CD4-positive, CD25-positive, alpha-beta regulatory T cell (primary cell): ENCODE measurements at places on chromosomes 5 and 9.

GRCh38 chr9:13175732-13176131, 103.8 kb downstream of the MPDZ start:
- H3K4me1 ChIP-seq, result no peaks in the 10 kb centered on the region
- H3K27me3 ChIP-seq, result no peaks in the 10 kb centered on the region
- H3K36me3 ChIP-seq, result no peaks in the 10 kb centered on the region
- no peak overlapping the region for H3K27ac ChIP-seq
- no peak for DNase-seq

GRCh38 chr9:130110166-130110565, 56.5 kb downstream of the GPR107 start:
- no peak overlapping the region for H3K4me3 ChIP-seq
- no peak for DNase-seq
- H3K36me3 ChIP-seq, result peaks cover 37% of the 10 kb centered on the region
- H3K27me3 ChIP-seq, result no peaks in the 10 kb centered on the region

- no peaks in the 10 kb centered on the region for H3K4me1 ChIP-seq
- no peaks in the 10 kb centered on the region for H3K27me3 ChIP-seq
- no peaks in the 10 kb centered on the region for H3K36me3 ChIP-seq
- no peak overlapping the region for H3K4me3 ChIP-seq
- no peak for DNase-seq
These were observed 632.6 kb upstream of the EDIL3 start for GRCh38 chr5:85017261-85017660.

DNA sequence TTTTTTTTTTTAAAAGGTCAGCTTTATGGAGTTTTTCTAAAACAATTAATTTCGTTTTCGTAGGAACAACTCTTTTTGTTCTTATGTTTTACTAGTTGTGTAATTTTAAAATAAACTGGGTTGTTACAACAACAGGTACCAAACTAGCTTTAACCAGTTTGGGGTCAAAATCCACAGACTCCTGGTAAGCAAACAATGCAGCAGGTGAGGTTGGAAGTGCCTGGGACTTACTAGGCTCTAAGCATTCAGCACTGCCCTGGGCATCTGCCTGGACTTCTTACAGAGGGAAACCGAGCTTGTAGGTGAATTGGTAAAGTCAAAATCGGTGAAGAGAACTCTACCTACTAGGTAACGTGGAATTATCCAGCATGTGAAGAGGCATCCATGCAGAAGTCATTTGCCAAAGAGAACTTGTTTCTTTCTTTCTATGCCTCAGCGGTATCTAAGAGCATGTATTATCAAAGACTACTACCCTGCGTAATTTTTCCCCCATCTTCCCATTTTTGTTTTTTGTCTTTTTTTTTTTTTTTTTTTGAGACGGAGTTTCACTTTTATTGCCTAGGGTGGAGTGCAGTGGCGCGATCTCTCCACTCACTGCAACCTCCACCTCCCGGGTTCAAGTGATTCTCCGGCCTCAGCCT, 145.4 kb downstream of the KCTD16 start:
- H3K36me3 ChIP-seq, result no peaks in the 10 kb centered on the region
- no peak for DNase-seq
- H3K27ac ChIP-seq, result no peak overlapping the region
- H3K27me3 ChIP-seq, result no peaks in the 10 kb centered on the region
- H3K4me1 ChIP-seq, result no peaks in the 10 kb centered on the region

DNA sequence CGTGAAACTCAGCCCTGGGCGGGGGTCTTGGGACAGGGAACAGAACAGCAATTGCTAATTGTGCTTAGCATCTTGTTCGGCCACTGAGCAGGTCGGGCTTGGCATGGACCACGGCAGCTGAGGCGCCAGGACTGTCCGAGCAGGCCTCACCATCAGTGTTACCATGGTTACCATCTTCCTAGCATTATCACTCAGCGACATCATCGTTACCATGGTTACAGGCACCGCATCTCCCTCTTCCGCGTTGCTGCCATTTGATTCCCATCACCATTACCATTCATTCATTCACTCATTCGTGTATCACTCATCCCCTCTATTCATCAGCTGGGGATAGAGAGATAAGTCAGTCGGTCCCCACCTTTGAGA, 81.0 kb upstream of the ZBTB43 start:
- H3K27ac ChIP-seq, result peak overlapping the region; percentile 94
- H3K27me3 ChIP-seq, result no peaks in the 10 kb centered on the region
- no peaks in the 10 kb centered on the region for H3K36me3 ChIP-seq
- no peak overlapping the region for H3K4me3 ChIP-seq
- peaks cover 44% of the 10 kb centered on the region for H3K4me1 ChIP-seq

GRCh38 chr9:28547527-28547926, 974.2 kb upstream of the C9orf72 start:
- H3K27me3 ChIP-seq, result no peaks in the 10 kb centered on the region
- no peaks in the 10 kb centered on the region for H3K4me1 ChIP-seq
- no peaks in the 10 kb centered on the region for H3K36me3 ChIP-seq
- H3K27ac ChIP-seq, result no peak overlapping the region

GRCh38 chr9:23747088-23748075, 78.7 kb downstream of the ELAVL2 start:
- no peaks in the 10 kb centered on the region for H3K27me3 ChIP-seq
- no peak overlapping the region for H3K4me3 ChIP-seq
- DNase-seq, result no peak

DNA sequence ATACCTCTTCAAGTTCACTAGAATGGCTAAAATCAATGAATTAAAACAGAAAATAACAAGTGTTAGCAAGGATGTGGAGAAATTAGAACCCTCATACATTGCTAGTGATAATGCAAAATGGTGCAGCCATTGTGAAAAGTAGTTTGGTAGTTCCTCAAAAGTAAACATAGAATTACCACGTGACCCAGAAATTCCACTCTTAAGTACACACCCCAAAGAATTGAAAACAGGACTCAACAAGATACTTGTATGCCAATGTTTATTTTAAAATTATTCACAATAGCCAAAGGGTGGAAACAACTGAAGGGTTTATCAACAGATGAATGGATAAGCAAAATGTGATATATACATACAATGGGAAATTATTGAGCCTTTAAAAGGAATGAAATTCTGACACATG, 70.3 kb downstream of the BARX1 start:
- H3K4me3 ChIP-seq, result no peak overlapping the region
- H3K27ac ChIP-seq, result no peak overlapping the region
- no peaks in the 10 kb centered on the region for H3K36me3 ChIP-seq

DNA sequence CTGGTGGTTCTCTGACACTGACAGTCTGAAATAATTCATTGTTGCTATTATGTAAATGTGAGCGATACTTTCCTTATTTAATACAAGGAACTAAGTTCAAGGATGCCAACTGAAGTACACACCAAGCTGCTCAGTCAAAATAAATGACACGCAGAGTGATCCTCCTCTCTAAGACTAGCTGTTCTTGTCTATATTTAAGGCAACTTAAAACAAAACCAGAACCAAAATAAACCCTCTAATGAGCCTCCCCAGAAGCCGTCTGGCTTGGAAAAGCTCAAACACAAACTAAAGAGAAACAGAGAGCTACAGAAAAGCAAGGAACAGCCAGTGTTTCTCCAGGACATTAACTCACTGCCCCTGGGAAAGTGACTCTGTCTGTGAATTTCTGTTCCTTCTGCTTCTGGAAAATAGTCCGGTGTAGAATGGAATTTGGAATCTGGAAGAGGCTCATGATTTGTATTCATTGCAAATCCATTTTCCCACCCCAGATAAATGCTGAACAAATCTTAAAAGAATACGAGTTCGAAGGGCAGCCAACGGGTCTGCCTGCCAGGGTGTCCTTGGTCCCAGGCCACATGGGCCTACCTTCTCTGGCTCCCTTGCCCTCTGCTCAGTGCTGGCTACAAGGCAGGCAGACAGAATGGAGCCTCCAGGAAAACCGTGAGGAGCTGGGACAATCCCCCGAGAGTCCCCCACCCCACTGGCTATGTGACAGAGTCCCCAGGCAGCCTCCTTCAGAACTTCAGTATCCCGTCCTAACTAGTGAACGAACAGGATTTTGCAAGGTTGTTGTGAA, 14.8 kb downstream of the GGTA1 start:
- no peaks in the 10 kb centered on the region for H3K36me3 ChIP-seq
- H3K4me1 ChIP-seq, result no peaks in the 10 kb centered on the region
- no peaks in the 10 kb centered on the region for H3K27me3 ChIP-seq
- no peak overlapping the region for H3K4me3 ChIP-seq
- no peak overlapping the region for H3K27ac ChIP-seq
- no peak for DNase-seq

DNA sequence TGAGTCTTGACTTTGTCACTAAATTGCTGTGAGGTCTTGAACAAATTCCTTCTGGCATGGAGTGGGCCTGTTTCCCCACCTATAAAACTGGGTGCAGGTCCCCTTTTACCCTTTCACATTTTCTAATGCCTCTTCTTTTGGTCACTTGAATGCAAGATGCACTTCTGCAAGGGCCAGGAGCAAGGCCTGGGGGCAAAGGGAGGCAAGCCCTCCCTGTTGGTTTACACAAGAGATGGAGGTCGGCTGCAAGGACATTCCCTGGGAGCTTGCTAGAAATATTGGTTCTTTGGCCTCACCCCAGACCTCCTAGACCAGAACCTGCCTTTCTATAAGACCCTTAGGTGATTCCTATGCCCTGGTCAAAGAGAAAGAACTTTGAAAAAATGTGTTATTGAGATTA, 5.8 kb downstream of the FOXE1 start:
- H3K27me3 ChIP-seq, result peaks cover 34% of the 10 kb centered on the region
- no peak overlapping the region for H3K4me3 ChIP-seq
- no peak for DNase-seq
- no peaks in the 10 kb centered on the region for H3K36me3 ChIP-seq
- H3K27ac ChIP-seq, result no peak overlapping the region
- peaks cover 16% of the 10 kb centered on the region for H3K4me1 ChIP-seq

DNA sequence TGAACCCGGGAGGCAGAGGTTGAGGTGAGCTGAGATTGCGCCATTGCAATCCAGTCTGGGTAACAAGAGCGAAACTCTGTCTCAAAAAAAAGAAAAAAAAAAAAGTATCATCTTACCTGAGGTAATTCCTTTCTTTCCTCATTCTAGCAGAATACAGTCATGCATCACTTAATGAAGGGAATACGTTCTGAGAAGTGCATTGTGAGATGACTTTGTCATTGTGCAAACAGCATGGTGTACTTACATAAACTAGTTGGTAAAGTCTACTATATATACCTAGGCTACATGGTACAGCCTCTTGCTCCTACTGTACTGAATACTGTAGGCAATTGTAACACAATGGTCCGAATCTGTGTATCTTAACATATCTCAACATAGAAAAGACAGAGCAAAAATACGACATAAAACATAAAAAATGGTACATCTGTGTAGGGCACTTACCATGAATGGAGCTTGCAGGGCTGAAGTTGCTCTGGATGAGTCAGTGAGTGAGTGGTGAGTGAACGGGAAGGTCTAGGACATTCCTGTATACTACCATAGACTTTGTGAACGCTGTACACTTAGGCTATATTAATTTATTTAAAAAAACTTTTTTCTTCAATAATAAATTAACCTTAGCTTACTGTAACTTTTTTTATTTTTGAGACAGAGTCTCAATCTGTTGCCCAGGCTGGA, 100.4 kb downstream of the GLDC start:
- H3K4me3 ChIP-seq, result no peak overlapping the region
- DNase-seq, result no peak
- no peaks in the 10 kb centered on the region for H3K36me3 ChIP-seq
- H3K27ac ChIP-seq, result no peak overlapping the region

DNA sequence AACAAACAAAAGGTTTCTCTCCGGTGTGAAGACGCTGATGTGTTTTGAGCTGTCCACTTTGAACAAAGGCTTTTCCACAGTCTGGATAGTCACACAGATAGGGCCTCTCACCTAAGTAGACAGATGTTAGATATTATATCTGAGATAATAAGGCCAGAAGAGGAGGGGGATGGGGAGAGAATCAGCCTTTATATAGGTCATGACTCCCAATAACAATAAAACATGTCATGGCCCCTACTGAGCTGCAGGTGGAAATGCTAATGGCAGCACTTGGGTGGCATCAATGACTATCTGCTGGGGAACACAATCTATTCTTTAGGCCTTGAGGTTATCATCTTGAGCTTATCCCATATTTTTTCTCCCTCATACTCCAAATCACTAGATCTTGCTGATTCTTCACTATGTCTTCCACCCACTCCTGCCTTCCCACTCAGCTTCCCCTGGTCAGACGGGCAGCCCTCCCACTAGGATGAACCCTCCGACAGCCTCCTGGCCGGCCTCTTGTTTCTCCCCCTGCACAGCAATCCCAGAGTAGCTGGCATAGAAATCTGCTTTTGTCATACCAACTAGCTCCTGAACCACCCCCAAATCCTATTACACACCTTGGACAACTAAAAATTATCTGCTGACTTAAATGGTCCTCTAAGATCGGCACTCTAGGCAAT, 11.5 kb upstream of the SLC35D2 start:
- no peak overlapping the region for H3K27ac ChIP-seq
- peaks cover 3% of the 10 kb centered on the region for H3K36me3 ChIP-seq
- peaks cover 27% of the 10 kb centered on the region for H3K4me1 ChIP-seq
- DNase-seq, result no peak

GRCh38 chr9:14312719-14313377, 1.1 kb downstream of the NFIB start:
- no peak overlapping the region for H3K4me3 ChIP-seq
- H3K27me3 ChIP-seq, result peaks cover 30% of the 10 kb centered on the region
- peaks cover 24% of the 10 kb centered on the region for H3K4me1 ChIP-seq
- DNase-seq, result no peak
- H3K27ac ChIP-seq, result no peak overlapping the region
- H3K36me3 ChIP-seq, result no peaks in the 10 kb centered on the region

GRCh38 chr5:150044329-150044681, 42.0 kb downstream of the CSF1R start:
- H3K36me3 ChIP-seq, result peaks cover 91% of the 10 kb centered on the region
- H3K27ac ChIP-seq, result no peak overlapping the region
- no peaks in the 10 kb centered on the region for H3K27me3 ChIP-seq
- peaks cover 3% of the 10 kb centered on the region for H3K4me1 ChIP-seq
- DNase-seq, result no peak
- no peak overlapping the region for H3K4me3 ChIP-seq

- no peak overlapping the region for H3K27ac ChIP-seq
- H3K4me3 ChIP-seq, result no peak overlapping the region
- no peaks in the 10 kb centered on the region for H3K36me3 ChIP-seq
- H3K27me3 ChIP-seq, result no peaks in the 10 kb centered on the region
- no peaks in the 10 kb centered on the region for H3K4me1 ChIP-seq
These were observed 219.9 kb upstream of the BRINP1 start for GRCh38 chr9:119588874-119589744.

GRCh38 chr9:28234133-28234893, 661.0 kb upstream of the C9orf72 start:
- H3K4me3 ChIP-seq, result no peak overlapping the region
- no peak overlapping the region for H3K27ac ChIP-seq
- no peaks in the 10 kb centered on the region for H3K27me3 ChIP-seq
- H3K4me1 ChIP-seq, result no peaks in the 10 kb centered on the region
- no peak for DNase-seq

- H3K27ac ChIP-seq, result no peak overlapping the region
- H3K27me3 ChIP-seq, result no peaks in the 10 kb centered on the region
- no peak overlapping the region for H3K4me3 ChIP-seq
- no peak for DNase-seq
These were observed 62.5 kb upstream of the PTPN3 start for GRCh38 chr9:109560470-109561132.

GRCh38 chr9:121861501-121862180, 210.2 kb downstream of the DAB2IP start:
- H3K4me3 ChIP-seq, result no peak overlapping the region
- no peak overlapping the region for H3K27ac ChIP-seq
- H3K27me3 ChIP-seq, result no peaks in the 10 kb centered on the region
